ENCODE measurements at places on chromosomes 13 and 19. TPM values are rescaled to one million over a fixed set of nuclear protein-coding genes. Genes with fewer than 3 reads are reported as not detected.

Gene MAST1
- 1.1 TPM for polyA plus RNA-seq

Gene CBLC
- polyA plus RNA-seq = 6.1 TPM

Gene KIR2DL1
- 0.06 TPM for polyA plus RNA-seq

Gene KLF1
- polyA plus RNA-seq = 0.08 TPM

DNA sequence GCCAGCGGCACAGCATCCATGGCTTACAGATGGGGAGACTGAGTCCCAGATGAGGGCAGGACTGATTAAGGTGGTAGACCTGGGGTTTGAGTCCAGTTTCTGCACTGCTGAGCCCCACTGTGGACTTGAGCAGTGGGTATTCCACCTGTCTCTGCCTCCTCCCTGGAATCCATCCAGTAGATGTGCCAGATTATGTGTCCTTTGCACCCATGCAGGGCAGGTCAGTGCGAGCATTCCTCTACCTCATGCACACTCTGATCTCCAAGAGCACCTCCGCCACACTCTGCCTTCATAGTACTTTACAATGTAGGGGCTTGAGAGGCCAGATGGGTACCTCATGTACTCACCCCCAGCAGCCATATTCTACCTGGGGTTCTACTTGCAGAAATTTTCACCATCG, 10.0 kb downstream of the ZSCAN22 start:
- DNase-seq = no peak

DNA sequence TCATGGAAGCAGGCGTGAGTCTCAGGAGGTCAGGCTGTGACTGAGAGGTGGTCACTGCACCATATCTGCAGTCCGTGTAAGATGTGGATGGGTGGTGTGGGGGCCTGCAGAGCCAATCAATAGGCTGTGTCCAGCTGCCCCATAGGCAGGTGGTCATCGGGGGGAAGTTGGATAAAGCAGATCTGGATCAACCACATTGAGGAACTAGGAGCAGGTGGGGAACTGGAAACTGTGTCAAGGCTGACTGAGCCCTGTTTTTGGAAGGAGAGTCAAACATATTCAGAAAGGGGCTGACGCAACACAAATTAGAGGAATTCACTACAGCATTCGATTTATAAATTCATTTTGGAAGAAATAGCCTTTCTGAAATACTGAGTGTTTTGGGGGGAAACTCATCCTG, 15.0 kb downstream of the CLEC4M start:
- DNase-seq = no peak

- DNase-seq = no peak
These were observed 1230.7 kb downstream of the PCDH9 start for GRCh38 chr13:65999411-65999810.

GRCh38 chr13:106163426-106163825, 372.0 kb downstream of the EFNB2 start:
- DNase-seq = no peak

DNA sequence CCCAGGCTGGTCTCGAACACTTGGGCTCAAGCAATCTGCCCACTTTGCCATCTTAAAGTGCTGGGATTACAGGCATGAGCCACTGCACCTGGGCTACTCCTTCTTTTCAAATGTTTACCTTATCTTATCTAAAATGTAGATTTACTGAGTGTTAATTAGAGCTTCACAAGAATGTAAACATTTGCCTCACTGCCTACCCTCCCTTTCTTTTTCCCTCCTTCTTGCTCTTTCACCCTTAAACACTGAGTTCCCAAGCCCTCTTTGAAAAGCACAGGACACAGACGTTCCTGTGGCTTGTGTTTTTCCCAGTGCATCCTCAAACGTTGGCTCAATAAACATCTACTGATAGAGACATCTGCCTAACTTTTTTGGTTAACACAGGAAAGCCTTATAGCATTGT, 32.7 kb upstream of the CYSLTR2 start:
- DNase-seq = no peak

DNA sequence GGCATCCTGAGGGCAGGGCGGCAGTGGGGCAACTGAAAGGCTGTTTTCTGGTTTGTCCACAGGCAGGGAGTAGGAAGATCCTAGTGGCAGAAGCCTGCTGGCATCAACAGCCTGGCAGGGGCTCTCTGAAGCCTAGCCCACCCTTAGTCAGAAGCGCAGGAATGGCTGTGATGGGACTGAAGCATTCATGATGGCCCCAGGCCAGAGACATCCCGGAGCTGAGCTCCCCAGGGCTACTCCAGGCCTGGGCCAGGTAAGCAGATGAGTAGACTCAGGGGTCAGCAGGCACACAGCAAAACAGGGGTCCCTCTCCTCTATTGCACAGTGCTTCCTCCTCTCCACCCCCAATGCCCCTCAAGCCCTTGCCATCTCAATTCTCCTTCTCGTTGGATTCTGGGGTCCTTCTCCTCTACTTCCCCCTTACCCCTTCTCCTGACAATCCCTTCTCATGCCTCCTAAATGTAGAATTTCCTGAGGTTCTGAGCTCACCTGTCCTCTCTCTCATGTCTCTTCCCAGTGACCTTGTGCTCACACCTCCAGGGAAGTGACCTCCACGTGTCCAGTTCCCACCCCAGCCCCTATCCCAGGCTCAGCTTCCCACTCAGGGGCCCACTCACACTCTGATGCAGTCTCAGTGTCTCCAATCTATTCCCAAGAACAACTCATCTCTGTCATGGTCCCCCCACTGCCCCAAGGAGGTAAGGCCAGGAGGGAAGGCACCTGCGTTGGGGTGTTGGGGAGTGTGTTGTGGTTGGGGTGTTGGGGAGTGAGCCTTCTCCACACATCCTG, 158.7 kb upstream of the ZNF507 start:
- no peak for DNase-seq

- no peak for DNase-seq
These were observed 8.9 kb upstream of the ZNF507 start for GRCh38 chr19:32336259-32337083.

DNA sequence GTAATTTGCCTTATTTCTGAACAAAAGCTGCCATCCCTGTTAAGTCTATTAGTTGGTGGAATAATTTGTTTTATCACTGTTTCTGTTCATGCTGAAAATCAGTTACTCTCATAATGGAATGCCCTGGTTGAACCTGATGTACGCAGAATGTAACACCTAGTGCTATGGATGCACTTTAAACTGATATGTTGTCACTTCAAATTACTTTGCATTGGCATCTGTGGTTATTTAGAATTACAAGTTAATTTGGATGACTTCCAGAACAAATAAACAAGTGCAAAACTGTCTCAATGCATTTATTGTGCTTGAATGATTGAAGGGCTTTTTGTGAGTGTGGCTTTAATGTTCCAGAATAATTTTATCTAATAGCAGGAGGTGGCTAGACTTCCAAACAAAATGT, 368.2 kb upstream of the SLITRK5 start:
- DNase-seq = no peak

- DNase-seq = no peak
These were observed 34.3 kb upstream of the C1QTNF9 start for GRCh38 chr13:24275041-24275440.

DNA sequence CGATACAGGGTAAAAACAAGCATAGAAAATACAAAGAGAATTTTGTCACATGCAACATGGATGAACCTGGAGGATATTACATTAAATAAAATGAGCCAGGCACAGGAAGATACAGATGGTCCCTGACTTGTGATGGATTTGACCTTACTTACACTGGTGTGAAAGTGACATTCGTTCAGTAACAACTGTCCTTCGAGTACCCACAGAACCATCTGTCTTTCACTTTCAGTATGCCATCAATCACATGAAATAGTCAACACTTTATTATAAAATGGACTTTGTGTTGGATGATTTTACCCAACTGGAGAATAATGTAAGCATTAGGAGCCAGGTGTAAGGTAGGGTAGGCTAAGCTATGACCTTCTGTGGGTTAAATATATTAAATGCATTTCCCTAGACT, 51.5 kb downstream of the ZNF787 start:
- DNase-seq = no peak

GRCh38 chr13:44801990-44802389, 187.3 kb downstream of the NUFIP1 start:
- DNase-seq = no peak

- no peak for DNase-seq
These were observed at the start of gene ADPRHL1 for GRCh38 chr13:113452942-113453901. ADPRHL1 (minus strand) TSS chr13:113453488; CDS start chr13:113453437, 51 bp downstream.

- no peak for DNase-seq
These were observed 793.9 kb upstream of the PCDH20 start for GRCh38 chr13:62209529-62209928.

Data from urinary bladder (tissue), 4 donors.